Sigmoid colon (tissue), 7 donors: ENCODE measurements at places on chromosomes 1 and 21. TPM values are rescaled to one million over a fixed set of nuclear protein-coding genes. Genes with fewer than 3 reads are reported as not detected.

- DNase-seq = no peak
Measured at GRCh38 chr1:232109391-232109790, 482.8 kb downstream of the DISC1 start.

DNA sequence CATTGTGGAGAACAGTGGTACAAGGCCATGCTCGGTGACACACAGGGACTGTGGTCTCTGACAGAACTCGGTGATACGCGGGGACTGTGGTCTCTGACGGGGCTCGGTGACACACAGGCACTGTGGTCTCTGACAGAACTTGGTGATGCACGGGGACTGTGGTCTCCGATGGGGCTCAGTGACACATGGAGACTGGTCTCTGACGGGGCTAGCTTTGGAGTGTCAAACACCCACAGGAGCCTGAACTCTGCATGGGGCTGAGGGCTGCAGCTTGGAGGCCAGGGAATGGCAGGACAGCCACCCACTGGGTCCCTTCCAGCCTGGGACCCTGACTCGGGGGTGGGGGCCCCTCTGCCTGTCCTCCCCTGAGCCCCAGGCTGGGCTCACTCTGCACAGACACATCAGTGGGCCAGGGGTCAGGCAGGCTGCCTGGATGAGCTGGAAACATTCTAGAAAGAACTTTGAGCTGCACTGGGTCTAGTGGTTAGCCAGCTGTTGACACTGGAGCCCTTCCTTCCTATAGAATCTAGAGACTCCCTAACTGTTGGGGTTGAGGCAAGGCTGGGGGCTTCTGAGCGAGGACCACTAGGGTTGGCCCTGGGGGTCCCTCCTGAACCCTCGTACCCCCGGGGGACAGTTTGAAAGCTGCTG lies 49.8 kb downstream of the DISP3 start:
- DNase-seq = no peak

Gene KRTAP12-2
- total RNA-seq = not detected

Gene LCE1D
- not detected for total RNA-seq

Gene ROR1
- total RNA-seq = 27.3 TPM

GRCh38 chr1:156154317-156154749 lies 948 bp downstream of the SEMA4A start:
- DNase-seq = no peak

- DNase-seq = no peak
Measured at GRCh38 chr1:68908316-68908715, 411.4 kb upstream of the DEPDC1 start.

Gene S1PR1
- total RNA-seq = 19.8 TPM

- no peak for DNase-seq
Measured at GRCh38 chr1:109388208-109388711, 9.5 kb downstream of the SORT1 start.

GRCh38 chr1:154521695-154522094 lies 19.5 kb upstream of the SHE start:
- DNase-seq = no peak

- no peak for DNase-seq
Measured at GRCh38 chr1:245211761-245212160, 57.0 kb downstream of the KIF26B start.

Gene OR2T2
- total RNA-seq = not detected

Gene IGSF8
- total RNA-seq = 11.4 TPM
